ENCODE measurements at places on chromosomes 2 and 18. TPM values are rescaled to one million over a fixed set of nuclear protein-coding genes. Genes with fewer than 3 reads are reported as not detected.

DNA sequence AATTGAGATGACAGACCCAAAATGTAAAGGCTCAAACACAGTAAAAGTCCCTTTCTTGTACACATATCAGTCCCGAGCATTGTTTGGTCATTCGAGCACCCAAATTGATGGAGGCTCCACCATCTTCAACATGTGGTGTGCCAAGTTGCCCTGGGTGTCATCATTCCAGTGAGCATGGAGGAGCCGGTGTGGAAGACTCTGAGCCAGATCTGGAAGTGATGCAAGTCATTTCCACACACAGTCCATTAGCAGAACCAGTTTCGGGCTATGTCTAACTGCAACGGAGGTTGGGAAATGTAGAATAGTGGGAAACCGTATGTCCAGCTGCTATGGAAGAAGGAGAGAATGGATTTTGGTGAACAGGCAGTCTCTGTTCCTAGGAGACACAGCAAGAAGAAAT lies 40.9 kb upstream of the BZW1 start:
- no peak for DNase-seq

GRCh38 chr2:205047273-205047839 lies 502.1 kb downstream of the PARD3B start:
- no peak for DNase-seq

DNA sequence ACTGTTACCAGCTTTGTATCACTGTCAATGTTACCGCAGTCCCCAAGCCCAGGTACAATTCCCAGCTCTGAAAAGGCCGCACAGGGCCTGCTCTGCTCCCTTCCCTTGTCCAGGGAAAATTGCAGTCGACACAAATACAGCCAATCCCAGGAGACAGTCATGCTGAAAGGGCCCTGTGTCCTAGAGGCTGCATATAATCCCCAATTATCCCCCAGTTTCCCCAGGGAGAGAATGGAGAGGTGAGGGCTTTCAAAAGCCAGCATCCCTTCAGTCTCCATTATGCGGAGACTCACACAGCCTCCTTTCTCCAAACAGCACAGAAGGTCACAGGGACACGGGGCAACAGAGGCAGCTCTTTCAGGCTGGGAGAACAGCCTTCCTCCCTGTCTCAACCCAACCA lies 17.1 kb upstream of the CTIF start:
- no peak for DNase-seq

- no peak for DNase-seq
Measured at GRCh38 chr18:59431131-59431530, 72.1 kb upstream of the LMAN1 start.

The EHD3 gene
- not detected for total RNA-seq

The TGOLN2 gene
- 121 TPM for total RNA-seq

GRCh38 chr2:29129586-29130281 lies 14.5 kb downstream of the CLIP4 start:
- DNase-seq: no peak

DNA sequence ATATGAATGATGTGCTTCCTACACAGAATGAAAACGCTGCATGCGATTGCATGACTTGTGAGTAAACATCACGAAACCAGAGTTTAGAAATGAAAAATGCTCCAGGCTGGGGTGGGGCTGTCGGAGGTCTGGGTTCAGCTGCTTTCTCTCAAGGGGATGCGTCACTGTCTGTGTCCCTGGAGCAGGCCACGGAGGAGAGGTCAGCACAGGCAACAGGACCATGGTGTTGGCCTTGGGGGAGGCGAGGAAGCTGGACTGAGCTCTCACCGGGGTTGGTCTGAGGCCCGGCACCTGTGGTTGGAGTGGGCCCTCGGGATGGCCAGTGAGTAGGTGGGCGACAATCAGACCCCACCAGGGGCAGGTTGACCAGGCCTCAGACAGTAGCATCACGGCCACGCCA lies 89.0 kb upstream of the TMEM18 start:
- no peak for DNase-seq

DNA sequence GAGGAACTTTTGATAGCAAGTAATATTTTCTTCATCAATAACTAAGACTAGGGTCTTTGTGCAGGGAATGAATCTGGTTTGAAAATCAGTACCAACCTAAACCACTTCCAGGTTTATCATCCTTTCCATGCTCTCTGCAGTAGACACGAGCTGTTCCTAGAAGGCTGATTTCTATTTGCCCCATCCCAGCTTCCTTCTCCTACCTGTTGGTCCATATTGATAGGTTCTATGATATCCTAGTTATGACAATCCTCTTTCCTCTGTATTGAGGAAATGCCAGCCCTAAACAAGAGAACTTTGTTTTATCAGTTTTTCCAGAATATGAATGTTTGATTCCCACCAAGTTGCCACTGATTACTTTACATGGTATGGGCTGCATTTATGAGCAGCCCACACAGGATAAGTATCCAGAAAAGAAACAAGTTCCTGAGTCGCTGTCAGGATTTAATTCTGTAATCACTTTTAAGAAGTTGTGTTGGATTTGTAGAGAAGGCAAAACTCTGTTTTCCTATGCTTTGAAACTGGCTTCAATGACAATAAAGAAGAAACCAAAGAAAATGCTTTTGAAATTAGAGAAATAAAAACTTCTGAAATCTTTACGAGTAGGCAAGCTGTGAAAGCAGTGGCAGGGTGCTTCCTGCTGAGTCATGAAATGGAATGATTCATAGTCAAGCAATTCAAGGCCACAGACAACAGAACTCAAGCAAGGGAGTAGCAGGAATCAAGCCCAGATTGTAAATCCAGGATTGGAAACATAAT lies 37.3 kb upstream of the TANK start:
- DNase-seq: peak; percentile 93
